ENCODE measurements at places on chromosomes 3 and 15. TPM values are rescaled to one million over a fixed set of nuclear protein-coding genes. Genes with fewer than 3 reads are reported as not detected.

The MUC4 gene
- 0.20 TPM for total RNA-seq

DNA sequence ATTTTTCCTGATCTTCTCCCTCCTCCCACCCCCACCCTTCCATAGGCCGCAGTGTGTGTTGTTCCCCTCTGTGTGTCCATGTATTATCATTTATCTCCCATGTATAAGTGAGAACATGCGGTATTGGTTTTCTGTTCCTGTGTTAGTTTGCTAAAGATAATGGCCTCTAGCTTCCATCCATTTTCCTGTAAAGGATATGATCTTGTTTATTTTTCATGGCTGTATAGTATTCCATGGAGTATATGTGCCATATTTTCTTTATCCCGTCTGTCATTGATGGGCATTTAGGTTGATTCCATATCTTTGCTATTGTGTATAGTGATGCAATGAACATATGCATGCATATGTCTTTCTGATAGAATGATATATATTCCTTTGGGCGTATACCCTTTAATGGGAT, 173.3 kb upstream of the NAALADL2 start:
- no peak overlapping the region for H3K4me3 ChIP-seq
- H3K27me3 ChIP-seq = no peaks in the 10 kb centered on the region
- H3K4me1 ChIP-seq = no peaks in the 10 kb centered on the region
- no peak for DNase-seq
- no peaks in the 10 kb centered on the region for H3K36me3 ChIP-seq
- no peak overlapping the region for H3K27ac ChIP-seq

DNA sequence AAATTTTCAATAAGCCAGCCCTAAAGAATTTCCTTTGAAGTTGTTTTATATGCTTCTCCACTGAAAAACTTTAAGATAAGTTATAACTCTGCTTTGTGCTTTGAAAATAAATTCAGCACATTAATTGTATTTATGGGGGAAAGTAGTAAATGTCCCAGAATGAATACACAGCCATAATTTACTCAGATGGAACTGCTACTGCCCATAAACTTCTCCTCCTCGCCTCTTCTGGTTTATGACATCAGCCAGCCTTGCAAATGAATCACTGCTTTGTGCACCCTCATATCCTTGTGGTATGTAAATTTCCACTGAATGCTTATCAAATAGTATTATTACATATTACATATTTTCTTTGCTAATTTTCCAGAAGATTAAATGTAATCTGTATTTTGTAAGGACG, 302.0 kb downstream of the DIPK2A start:
- H3K27ac ChIP-seq = no peak overlapping the region
- H3K36me3 ChIP-seq = no peaks in the 10 kb centered on the region
- H3K4me1 ChIP-seq = no peaks in the 10 kb centered on the region

- H3K4me1 ChIP-seq = no peaks in the 10 kb centered on the region
- no peak overlapping the region for H3K27ac ChIP-seq
- H3K36me3 ChIP-seq = no peaks in the 10 kb centered on the region
- no peak for DNase-seq
Measured at GRCh38 chr3:118213892-118214291, 820.8 kb downstream of the IGSF11 start.

DNA sequence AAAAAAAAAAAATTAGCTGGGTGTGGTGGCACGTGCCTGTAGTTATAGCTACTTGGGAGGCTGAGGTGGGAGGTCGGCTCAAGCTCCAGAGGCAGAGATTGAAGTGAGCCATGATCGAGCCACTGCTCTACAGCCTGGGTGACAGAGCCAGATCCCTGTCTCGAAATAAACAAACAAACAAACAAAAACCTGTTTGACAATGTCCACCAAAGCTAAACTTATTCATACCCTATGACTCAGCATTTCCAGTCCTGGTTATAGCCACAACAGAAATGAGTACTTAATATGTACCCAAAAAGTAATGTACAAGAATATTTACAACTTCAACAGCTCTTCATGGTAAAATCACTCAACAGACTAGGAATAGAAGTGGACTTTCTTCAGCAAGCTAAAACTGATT, 31.1 kb downstream of the SERP1 start:
- peaks cover 4% of the 10 kb centered on the region for H3K27me3 ChIP-seq
- DNase-seq = no peak
- no peaks in the 10 kb centered on the region for H3K4me1 ChIP-seq
- no peak overlapping the region for H3K27ac ChIP-seq
- H3K4me3 ChIP-seq = no peak overlapping the region

DNA sequence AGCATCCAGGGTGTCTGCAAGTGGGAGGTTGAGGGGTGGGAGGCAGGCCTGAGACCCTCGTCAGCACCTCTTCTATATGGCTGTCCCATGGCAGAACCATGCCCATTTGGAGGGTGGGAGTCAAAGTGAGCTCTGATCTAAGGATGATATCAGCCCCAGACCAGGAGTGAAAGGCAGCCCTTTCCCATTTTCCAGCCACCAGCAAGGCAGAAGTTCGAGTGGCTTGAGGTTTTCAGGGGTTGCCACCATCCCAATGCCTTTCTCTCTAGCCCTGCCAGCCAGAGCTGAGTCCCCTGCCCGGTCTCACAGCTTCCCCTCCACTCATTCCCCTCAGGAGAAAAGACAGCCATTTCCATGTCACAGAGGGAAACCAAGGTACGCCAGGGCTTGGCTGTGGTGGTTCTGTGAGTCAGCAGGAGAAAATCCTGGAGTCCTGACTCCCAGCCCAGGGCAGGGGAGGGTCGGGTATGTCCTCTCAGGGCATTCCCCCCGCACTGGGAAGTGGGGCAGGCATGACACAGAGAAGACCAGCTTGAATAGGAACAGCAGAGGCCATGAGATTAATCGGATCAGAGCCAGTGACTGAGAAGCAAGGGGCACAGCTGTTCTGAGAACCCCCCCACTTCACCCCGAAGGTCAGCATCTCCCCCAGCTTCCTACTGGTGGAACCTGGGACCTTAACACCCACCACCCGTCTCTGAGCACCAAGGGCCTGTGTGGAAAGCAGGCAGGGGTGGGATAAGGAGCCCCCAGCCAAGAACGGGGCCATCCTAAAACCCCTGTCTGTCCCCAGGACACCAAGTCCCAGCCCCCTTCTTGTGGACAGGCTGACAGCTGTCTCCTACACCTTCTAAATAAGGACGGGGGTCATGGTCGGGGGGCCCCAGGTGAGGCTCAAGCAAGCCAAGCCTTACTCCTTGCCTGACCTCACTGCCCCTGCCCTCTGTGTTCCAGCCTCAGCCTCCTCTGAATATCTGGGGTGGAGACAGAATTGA, 965 bp upstream of the SLC38A3 start:
- H3K27ac ChIP-seq = no peak overlapping the region
- H3K4me1 ChIP-seq = no peaks in the 10 kb centered on the region
- H3K27me3 ChIP-seq = peaks cover 50% of the 10 kb centered on the region
- no peak overlapping the region for H3K4me3 ChIP-seq

- H3K36me3 ChIP-seq = no peaks in the 10 kb centered on the region
- peak; percentile 34 for DNase-seq
- H3K27ac ChIP-seq = no peak overlapping the region
- H3K4me1 ChIP-seq = peaks cover 8% of the 10 kb centered on the region
Measured at GRCh38 chr3:27666708-27667107, 55.4 kb downstream of the EOMES start.

DNA sequence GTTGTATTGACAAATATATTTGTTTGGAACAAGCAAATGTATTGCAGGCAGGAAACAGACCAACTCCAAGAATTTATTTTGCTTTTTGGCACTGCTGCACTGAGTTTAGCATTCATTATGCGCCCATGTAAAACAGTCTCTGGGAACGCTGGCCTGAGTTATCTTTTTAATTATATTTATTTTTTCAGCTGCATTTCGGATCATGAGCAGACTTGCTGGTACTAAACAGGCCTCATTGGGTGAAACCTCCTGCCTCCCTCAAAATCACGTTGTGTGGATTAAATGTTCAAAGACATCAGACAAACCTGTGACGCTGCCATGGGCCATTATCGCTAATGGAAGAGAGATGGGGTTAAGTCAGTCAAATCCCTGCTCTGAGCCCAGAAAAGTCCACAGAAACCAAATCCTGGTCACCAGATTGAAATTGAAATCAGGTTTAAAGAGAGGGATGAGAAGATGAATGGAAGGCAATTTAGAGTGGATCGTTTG, 511.1 kb upstream of the PROK2 start:
- H3K27me3 ChIP-seq = peaks cover 2% of the 10 kb centered on the region
- no peaks in the 10 kb centered on the region for H3K36me3 ChIP-seq
- no peaks in the 10 kb centered on the region for H3K4me1 ChIP-seq
- DNase-seq = no peak
- no peak overlapping the region for H3K4me3 ChIP-seq

GRCh38 chr3:23430781-23431398, 227.8 kb downstream of the UBE2E2 start:
- peaks cover 13% of the 10 kb centered on the region for H3K4me1 ChIP-seq
- no peak overlapping the region for H3K27ac ChIP-seq
- no peaks in the 10 kb centered on the region for H3K27me3 ChIP-seq
- no peak for DNase-seq
- H3K36me3 ChIP-seq = no peaks in the 10 kb centered on the region

DNA sequence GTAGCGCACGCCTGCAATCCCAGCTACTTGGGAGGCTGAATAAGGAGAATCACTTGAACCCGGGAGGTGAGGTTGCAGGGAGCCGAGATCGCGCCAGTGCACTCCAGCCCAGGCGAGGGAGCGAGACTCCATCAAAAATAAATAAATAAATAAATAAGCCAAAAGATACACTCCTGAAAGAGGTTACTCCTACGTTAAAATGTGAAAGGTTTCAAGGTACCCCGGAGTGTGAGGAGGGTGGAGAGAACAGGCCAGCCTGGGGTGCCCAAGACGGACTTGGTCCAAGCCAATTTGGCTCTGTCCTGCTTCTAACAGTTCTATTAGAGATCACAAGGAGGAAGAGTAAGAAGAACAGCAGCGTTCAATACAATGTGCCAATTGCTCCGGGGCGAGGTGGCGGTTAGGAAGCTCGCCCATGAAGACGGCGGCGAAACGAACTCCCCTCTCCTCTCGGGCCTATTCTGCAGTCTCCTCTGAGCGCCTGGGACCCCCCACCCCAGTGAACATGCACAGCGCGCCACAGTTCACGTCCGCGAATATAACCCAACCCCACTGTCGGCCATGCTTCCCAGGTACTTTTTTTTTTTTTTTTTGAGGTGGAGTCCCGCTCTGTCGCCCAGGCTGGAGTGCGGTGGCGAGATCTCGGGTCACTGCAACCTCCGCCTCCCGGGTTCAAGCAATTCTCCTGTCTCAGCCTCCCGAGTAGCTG, 942 bp downstream of the ELP6 start:
- no peaks in the 10 kb centered on the region for H3K27me3 ChIP-seq
- H3K4me1 ChIP-seq = peaks cover 14% of the 10 kb centered on the region
- H3K4me3 ChIP-seq = peak overlapping the region; percentile 96
- peaks cover 23% of the 10 kb centered on the region for H3K36me3 ChIP-seq
- peak; percentile 34 for DNase-seq

Measured in activated CD8-positive, alpha-beta T cell treated with anti-CD3 and anti-CD28 coated beads for 36 hours (primary cell).